Effector memory CD4-positive, alpha-beta T cell (primary cell): ENCODE measurements at places on chromosomes 4 and X.

- no peak for DNase-seq
Observed at GRCh38 chr4:128709268-128709667, 100.2 kb upstream of the JADE1 start.

- DNase-seq: no peak
Observed at GRCh38 chr4:1512738-1513660, 106.8 kb upstream of the NKX1-1 start.

DNA sequence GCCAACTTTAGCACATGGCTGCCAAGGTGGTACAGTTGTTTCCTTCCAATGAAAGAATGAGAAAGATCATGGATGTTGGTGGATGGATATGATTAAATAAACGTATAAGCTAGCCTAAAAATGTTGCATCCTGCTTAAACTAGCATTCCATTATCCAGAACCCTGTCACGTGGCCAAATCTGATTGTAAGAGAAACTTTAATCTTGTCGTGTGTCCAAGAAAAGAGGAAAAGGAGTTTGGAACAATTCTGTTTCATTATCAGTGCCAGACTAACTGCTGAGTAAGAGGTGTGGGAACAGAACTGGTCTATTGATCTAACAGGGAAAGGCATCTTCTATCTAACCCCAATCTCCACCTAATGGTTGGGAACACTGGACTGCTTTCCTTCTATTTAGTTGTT lies 325.2 kb upstream of the BMP3 start:
- no peak for DNase-seq

DNA sequence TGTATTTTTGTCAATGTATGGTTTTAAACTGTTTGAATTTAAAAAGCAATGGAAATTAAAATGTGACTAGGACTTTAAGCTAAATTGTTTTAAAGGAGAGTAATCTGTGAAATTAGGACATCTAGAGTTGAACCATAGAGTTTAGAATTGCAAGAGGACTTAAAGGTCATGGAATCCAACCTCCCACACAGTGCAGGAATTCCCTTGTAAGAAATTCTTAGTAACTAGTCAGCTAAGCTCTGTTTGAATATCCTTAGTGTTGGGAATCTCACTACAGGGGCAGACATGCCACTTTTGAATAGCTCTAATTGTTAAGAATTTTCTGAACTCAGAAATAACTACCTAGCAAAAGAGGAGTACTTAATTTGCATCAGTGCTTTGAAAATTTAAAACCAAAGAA lies 292.9 kb downstream of the IL1RAPL1 start:
- no peak for DNase-seq

- no peak for DNase-seq
Observed at GRCh38 chr4:138540056-138540800, 298.1 kb upstream of the SLC7A11 start.

DNA sequence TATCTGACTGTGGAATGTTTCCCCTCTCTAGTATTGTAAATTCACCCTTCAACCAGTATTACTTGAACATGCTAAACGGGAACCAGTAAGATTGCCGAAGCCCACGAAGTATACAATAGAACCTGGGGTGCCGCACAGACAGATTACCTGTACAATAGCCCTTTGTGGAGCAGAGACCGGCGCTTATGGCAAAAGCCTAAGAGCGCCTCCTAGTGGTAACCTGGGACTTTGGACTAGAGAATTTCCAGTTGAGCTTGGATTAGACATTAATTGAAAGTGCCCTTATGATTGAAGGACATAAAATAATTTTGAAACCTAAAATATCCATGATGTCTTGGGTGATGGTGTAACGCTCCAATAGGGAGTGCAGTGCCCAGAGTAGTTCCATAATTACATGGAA lies 14.1 kb downstream of the ZNF157 start:
- peak; percentile 46 for DNase-seq

GRCh38 chrX:7247346-7247745 lies 99.4 kb upstream of the PUDP start:
- no peak for DNase-seq

GRCh38 chr4:78532046-78532445 lies 19.5 kb upstream of the ANXA3 start:
- no peak for DNase-seq

DNA sequence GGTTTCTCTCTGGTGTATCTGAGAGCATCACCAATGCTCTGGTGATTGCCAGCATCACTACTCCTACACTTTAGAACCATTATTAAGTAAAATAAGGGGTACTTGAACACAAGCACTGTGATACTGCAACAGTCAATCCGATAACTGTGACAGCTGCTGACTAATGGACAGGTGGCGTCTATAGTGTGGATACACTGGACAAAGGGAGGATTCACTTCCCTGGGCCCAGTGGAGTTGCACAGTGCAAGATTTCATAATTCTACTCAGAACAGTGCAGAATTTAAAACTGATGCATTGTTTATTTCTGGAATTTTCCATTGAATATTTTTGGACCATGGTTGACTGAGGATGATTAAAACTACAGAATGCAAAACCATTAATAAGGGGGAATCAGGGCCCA lies 97.8 kb downstream of the SHROOM3 start:
- DNase-seq: no peak

GRCh38 chrX:106774981-106775380 lies 27.5 kb upstream of the TBC1D8B start:
- no peak for DNase-seq

- no peak for DNase-seq
Observed at GRCh38 chr4:131302108-131302507, 1847.0 kb upstream of the PCDH10 start.

DNA sequence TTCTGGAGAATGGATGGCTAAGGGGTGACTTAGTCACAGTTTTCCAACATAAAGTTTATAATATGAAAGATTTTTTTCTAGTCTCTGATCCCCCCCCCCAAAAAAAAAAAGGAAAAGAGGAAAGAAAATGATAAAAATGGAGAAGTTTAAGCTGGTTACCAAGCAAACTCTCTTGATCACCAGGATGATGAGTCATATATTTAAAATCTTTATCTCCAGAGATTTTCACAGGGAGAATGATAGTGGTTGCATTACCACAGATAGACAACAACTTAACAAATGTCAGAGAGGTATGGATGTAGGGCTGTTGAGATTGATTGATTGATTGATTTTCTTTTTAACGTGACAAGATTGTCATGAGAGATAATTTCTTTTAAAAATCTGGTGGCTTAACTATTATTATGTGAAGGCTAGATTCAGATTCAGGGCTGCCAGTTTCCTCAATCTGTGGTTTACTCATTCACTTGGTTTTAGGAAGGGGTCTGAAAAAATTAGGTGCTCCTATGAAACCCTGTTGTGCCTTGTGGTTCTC lies 13.3 kb upstream of the TEX13C start:
- no peak for DNase-seq

GRCh38 chrX:150566734-150567182 lies 1.7 kb upstream of the MTM1 start:
- DNase-seq: no peak

DNA sequence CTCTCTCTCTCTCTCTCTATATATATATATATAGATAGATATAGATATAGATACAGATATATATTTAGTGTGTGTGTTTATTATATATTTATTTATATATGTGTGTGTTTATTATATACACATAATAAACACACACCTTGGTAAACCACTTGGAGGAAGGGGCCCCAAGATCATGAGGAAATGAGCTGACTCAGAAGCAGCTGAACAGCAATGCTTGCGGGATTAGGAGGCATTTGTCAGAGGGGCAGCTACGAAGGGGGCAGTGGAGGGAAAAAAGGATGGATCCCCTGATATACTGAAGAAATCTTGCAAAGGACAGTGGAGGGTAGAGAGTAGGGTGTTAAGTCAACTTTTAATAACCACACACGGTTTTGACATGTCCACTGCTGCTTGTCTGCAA lies 120.0 kb upstream of the SORBS2 start:
- DNase-seq: no peak

- no peak for DNase-seq
Observed at GRCh38 chr4:52676536-52676935, 17.4 kb upstream of the USP46 start.

- DNase-seq: no peak
Observed at GRCh38 chr4:25904748-25905082, 9.3 kb upstream of the SMIM20 start.

- DNase-seq: no peak
Observed at GRCh38 chr4:13635286-13635799, 7.8 kb upstream of the BOD1L1 start.

- no peak for DNase-seq
Observed at GRCh38 chr4:33772582-33772981, 2471.7 kb downstream of the ARAP2 start.

GRCh38 chrX:96575011-96575410 lies 109.6 kb upstream of the DIAPH2 start:
- DNase-seq: no peak

DNA sequence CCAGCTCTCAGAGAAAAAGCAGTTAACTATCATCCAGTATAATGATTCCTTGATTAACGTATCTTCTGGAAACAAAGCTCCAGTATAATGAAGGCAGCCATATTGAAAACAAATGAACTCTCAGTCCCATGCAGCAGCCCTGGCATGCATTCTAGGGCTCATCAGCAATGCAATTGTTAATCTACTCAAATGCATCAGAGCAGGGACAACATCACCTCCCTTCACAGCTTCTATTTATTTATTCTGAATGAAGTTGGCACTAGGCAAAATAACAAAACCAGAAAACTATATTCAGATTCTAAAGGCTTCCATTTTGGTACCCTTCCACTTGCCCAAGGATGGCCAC lies 11.4 kb downstream of the SH3D19 start:
- no peak for DNase-seq

DNA sequence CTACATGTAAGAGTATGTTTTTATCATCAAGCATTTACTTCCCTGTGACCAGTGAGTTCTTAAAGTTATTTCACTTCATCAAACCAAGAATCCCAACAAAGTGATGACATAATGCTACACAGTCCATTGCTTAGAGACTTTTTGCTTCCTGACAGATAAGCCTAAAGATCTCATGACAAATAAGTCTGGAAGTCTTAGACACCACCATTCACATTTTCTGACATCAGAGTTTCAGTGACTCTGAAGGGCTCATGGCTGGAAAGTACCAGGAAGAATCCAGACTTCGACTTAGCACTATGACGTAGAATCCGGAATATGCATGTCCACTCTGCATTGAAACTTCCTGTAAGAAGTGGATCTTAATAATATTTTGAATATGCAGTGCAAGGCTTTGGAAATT lies 53.7 kb downstream of the CLDN22 start:
- DNase-seq: no peak

- DNase-seq: no peak
Observed at GRCh38 chr4:112082954-112083586, 62.2 kb upstream of the FAM241A start.

DNA sequence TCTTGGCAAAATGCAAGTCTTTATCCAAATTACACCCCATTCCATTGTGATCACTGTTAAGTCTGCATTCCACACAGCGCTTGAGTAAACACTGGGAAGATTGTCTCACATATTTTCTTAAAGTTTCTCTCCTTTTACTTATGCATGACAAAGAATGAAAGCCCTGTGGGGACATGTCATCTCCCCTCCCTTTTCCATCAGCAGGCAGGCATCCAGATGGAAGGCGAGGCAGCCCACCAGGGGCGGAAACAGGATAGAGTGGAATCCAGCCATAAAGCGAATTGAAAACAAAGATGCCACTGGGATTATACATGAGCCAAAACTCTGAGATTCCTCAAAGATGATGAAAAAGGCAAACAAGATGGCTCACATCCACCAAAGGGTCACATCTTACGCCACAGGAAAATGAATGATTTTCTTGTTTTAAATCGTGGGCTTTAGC lies 78.2 kb downstream of the AFAP1 start:
- no peak for DNase-seq

GRCh38 chrX:17674601-17675000 lies 62.7 kb upstream of the SCML1 start:
- DNase-seq: no peak

- DNase-seq: no peak
Observed at GRCh38 chr4:36183232-36183631, 61.1 kb downstream of the ARAP2 start.

- DNase-seq: no peak
Observed at GRCh38 chr4:3407171-3407771, 34.5 kb upstream of the HGFAC start.

DNA sequence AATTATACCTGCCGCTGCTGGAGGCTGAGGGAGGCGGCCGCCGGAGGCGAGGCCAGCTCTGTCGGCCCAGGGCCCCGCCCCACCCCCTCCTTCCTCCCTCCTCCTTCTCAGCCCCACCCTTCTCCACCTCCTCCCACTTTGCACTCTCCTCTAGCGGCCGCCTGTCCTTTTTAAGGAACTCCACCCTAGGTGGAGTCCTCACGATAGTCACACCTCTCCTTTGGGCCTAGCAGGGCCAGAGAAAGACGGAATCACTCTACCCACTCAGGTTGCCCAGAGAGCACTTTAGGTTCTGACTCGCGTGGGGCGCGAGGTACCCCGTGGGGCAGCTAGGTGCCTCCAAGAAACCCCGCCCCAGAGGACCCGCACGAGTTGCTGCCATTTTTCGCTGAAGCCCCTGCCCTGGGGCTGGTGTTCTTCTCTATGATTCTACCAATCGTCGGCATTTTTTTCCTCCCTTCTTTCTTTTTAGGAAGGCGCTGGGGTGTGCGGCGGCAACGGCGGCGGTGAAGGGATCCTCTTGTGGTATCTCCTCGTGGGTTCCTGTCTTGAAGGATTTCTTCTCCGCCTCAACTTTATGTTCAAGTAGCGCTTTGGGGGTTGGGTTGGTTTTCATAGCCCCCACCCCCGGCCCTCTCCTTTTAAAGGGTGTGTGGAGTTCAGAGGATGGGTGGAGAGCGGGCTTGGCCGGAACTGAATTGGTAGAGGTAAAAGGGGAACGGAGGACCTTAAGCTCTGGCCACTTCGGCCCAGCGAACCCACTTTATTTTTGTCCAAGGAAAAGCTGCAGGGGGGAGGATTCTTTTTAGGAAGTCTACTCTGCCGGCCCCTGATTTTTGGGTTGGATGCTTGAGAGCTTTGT lies at the start of gene KLF8:
Gene KLF8 (plus strand): TSS at position 136 of the 862 bp plus-strand sequence. CDS start 979 bp downstream, outside the sequence.
- peak; percentile 26 for DNase-seq

DNA sequence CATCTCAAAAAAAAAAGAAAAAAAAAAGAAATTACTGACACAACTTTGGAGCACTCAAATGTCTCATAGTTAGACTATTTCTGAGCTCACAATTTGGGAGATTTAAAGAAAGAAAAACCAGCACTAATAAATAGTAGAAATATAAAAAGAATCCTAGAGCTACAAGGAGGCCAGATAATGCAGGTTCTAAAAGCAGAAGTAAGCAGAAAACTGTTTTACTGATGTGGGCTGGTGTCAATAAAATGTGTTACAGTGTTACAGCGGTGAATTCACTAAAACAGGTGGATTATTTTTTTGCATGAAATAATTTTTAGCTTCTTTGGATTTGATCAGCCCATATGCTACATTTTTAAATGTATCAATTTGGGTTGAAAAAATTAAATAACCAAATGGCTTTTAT lies 375.9 kb downstream of the GPM6A start:
- DNase-seq: no peak

GRCh38 chr4:145830699-145831098 lies 107.9 kb downstream of the ZNF827 start:
- no peak for DNase-seq

- DNase-seq: no peak
Observed at GRCh38 chrX:150879855-150880807, 18.3 kb downstream of the CD99L2 start.
